Peyer's patch (tissue), 4 donors: ENCODE measurements at places on chromosomes 3 and 15.

DNA sequence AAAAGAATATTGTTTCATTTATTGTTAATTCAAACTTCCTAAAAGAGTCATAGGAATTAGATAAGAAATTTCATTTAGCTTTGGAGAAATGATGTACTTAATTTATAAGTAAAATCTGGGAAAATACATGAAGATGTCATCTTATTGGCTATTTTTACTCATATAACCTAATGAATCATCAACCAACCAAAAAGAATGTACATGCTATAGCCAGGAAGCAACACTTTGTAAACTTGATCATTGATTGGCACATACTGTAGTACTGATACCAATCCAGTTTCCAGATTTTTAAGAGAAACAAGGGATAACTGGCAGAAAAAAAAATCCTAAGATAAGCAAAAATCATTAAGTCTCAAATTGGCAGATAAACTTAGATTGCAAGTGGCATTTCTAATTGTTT, 207.9 kb upstream of the CDIN1 start:
- no peak for DNase-seq

DNA sequence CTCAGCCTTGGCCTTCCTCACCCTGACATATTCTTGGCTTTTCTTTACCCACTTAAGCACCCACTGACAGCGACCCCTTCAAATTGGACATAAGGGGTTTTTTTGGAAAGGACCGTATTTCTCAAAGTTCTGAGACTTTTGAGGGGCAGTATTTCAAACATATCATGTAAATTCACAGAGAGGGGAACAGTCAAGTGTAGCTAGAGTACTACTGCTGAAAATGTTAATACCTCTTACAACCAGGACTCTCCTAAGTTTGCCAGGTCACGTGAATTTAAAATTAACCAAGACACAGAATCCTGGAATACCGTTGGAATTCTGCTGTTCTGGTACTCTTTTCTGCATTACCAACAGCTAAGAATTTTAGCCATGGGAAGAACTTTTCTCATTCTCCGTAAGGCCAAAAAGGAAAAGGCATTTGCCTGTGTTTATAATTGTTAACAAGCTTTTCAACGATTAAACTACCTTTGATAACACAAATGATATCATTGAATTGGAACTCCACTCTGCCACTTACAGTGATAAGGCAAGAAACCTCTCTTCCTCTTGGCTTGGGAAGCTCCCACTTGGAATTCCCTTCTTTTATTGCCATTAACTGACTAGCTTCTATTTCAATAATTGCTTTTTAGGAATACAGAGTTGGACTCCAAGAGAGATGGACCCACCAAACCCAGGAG, 597 bp upstream of the GBE1 start:
- DNase-seq = no peak

GRCh38 chr3:11733914-11734313, 90.2 kb upstream of the VGLL4 start:
- DNase-seq = no peak

- DNase-seq = peak; percentile 73
Measured at GRCh38 chr3:36893137-36893557, 51.7 kb downstream of the TRANK1 start.

- DNase-seq = no peak
Measured at GRCh38 chr3:130850044-130850797, 43.7 kb upstream of the ATP2C1 start.
